ENCODE measurements at places on chromosomes 4 and X.

GRCh38 chrX:68599256-68600152, 48.0 kb upstream of the STARD8 start:
- no peak for DNase-seq

DNA sequence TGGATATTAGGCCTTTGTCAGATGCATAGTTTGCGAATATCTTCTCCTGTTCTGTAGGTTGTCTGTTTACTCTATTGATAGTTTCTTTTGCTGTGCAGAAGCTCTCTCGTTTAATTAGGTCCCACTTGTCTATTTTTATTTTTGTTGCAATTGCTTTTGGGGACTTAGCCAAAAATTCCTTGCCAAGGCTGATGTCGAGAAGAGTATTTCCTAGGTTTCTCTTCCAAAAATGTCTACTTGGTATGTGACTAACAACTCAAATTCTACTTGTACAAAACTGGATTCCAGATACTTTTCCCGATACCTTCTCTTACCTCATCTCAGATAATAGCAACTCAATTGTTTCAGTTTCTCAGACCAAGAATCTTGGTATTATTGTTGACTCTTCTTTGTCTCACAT, 142.4 kb upstream of the GLRA2 start:
- no peak for DNase-seq

DNA sequence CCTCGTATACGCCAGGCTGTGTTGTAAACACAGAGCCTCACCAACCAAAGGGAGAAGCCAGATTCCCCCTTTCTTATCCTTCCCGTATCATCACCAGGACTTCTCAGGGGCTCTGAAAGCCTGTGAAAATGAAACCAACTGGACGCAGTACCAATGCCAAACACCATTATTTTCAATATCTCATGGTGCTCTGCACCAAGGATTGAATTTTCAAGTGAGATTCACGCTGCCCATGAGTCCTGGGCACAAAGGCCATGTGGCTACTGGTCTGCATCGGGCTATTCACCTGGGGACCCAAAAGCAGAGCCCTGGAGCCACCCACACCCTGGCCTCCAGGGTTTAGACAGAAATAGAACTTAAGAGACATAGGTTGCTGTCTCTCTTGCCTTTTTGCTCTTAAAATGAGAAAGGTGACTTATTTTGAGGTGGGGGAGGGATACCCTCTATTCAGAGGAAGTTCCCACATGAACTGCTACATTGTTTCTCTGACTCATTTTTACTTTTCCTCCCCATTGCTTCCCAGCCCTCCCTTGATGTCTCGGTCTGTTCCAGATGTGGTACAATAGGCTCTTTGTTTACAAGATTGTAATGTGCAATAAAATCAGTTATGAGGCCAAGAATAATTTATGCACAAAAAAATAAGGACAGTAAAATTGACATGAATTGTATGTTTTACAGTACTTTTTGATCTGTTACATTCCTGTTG, 55.4 kb downstream of the MAML3 start:
- DNase-seq: no peak

DNA sequence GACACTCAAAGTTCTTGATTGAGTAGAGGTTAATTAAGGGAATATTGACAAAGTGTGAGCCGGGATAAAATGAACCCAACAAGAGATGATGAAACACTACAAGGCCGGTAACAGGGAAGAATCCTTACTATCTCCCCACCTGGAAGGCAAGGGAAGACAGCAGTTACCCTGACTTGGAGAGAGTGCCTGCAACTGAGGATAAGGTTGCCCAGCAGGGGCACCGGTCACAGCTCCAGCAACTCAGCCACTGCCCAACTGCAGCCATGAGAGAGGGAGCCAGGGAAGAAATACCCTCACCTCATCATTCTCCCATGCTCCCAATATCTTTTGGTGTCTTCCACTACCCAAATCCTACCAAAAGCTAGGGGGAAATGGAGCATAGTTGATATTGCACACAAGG, 212.7 kb downstream of the KCTD8 start:
- DNase-seq: no peak

DNA sequence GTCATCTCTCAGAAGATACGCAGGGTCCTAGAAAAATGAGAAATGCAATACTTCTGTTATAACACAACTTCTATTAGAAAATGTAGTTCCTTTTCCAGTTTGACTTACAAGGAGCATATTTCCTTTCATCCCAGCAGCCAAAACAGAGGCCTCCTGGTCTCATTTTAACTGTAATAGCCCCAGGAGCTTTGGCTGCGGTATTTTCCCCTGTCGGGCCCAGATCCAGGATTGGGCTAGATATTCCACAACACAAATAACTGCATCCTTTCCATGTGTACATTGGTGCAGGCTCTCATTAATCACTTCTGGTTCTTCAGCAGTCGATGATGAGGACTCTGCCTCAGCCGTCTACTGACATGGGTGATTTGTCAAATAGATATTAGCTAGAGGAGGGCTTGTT, 166.1 kb downstream of the TENM3 start:
- no peak for DNase-seq

GRCh38 chr4:182795446-182796238, 121.5 kb downstream of the DCTD start:
- DNase-seq: no peak

DNA sequence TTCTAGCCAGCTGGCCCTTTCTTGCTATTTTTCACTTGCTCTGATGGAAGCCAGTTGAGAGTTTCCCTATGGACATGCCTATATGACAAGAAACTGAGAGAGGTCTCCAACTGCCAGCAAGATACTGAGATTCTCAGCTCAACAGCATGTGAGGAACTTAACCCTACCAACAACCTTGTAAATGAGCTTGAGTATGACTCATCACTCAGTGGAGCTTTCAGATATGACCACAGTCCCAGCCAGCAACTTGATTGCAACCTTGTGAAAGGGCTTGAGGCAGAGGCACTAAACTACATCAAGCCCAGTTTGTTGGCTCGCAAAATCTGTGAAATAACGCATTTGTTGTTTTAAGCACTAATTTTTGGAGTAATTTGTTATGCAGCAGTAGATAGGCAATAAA, 175.8 kb downstream of the COMMD8 start:
- DNase-seq: no peak

- no peak for DNase-seq
Measured at GRCh38 chrX:70439016-70439415, 5.6 kb upstream of the DLG3 start.

- DNase-seq: peak; percentile 25
Measured at GRCh38 chrX:39204945-39205344, 403.7 kb downstream of the MID1IP1 start.

GRCh38 chrX:74536832-74537371, 77.5 kb downstream of the RLIM start:
- DNase-seq: no peak

- no peak for DNase-seq
Measured at GRCh38 chr4:110055158-110055768, 142.6 kb downstream of the EGF start.

- no peak for DNase-seq
Measured at GRCh38 chr4:104826171-104826570, 320.5 kb upstream of the TET2 start.

- no peak for DNase-seq
Measured at GRCh38 chrX:20144491-20144890, 2.9 kb upstream of the EIF1AX start.

DNA sequence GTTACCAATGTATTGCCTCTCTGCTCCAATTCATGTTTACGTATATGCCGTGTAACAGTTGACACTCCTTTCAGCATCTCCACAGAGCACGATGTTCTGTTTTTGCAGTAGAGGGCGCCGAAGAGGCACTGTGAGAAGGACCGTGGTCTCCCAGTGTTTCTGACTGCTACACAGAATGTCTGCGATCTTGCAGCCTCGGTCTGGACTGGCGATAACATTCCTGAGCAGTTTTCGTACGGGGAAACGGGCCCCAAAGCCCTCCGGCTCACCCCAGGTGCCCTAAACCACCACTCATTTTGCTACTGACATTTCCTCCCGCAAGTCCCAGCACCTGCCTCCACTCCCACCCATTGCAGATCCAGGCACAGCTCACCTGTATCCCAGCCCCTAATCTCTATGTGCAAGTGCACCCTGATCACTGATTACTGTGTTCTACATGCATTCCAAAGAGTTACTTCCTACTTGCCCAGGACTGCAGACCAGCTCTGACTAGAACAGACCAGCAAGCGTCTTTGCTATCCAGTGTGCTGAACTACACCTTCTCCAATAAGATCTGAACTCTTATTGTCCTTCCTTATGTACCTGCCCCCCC, 12.4 kb upstream of the NFXL1 start:
- peak; percentile 19 for DNase-seq

GRCh38 chrX:138759217-138759943, 47.9 kb upstream of the FGF13 start:
- DNase-seq: no peak

GRCh38 chr4:40710484-40711254, 39.1 kb upstream of the NSUN7 start:
- DNase-seq: no peak

GRCh38 chr4:123783151-123783790, 386.7 kb downstream of the SPRY1 start:
- DNase-seq: no peak

GRCh38 chr4:187504974-187505797, 490.4 kb upstream of the ZFP42 start:
- DNase-seq: no peak

DNA sequence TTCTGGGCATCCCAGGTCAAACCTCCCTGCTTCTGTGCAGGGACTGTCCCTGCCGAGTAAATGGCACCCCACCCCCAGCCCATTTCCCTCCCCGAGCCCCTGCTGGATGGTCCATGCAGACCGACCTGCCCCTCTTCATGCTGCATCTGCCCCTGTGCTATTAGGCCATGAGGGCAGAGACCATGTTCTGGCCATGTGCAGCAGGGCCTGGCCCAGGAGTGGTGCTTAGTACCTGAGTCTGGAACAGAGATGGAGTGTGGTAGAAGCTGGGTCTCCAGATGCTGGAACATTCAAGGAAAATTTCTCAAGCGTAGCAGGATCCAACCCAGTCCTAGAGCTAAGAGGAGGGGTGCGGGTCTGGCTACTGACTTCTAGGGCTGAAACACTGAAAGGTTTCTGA, 15.3 kb upstream of the UBA1 start:
- DNase-seq: no peak

GRCh38 chrX:50613846-50614245, 143.2 kb upstream of the DGKK start:
- DNase-seq: no peak

DNA sequence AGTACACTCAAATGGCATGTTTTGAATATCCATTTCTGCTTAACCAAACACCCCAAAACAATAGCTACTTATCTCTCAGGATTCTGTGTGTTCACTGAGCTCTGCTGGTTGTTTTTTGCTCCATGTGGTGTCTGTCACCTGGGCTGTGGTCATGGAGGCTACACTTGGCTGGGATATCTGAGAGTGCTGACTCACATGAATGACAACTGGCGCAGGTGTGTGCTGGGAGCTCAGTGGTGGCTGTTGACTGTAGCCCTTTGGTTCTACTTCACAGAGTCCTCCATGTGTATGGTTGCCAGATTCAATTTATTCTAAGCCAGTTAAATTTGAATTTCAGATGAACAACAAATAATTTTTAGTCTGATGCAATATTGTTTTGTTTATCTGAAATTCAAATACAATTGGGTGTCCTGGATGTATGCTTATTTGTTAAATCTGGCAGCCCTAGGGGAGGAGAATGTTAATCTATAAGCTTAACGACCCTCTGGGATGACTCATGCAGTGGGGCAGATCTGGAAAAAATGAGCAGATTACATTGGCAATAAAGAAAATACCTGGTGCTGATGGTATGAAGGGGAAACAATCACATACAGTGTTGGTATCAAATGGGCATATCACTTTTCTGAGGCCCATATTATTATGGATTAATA, 28.2 kb upstream of the TCEAL4 start:
- no peak for DNase-seq

DNA sequence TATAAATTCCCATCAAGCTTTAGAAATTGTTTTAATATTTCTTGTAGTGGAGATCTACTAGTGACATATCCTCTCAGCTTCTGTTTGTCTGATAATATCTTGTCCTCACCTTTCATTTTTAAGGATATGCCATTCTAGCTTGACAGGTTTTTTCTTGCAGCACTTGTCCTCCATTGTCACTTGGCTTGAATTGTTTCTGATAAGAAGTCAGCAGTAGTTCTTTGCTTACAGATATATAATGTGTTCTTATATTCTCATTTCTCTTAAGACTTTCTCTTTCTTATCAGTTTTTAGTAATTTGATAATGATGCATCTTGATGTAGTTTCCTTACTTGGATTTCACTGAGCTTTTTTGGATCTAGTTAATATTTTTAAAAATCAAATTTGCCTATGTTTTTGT, 120.6 kb upstream of the NUDT6 start:
- no peak for DNase-seq

- no peak for DNase-seq
Measured at GRCh38 chr4:36189511-36190226, 54.6 kb downstream of the ARAP2 start.

DNA sequence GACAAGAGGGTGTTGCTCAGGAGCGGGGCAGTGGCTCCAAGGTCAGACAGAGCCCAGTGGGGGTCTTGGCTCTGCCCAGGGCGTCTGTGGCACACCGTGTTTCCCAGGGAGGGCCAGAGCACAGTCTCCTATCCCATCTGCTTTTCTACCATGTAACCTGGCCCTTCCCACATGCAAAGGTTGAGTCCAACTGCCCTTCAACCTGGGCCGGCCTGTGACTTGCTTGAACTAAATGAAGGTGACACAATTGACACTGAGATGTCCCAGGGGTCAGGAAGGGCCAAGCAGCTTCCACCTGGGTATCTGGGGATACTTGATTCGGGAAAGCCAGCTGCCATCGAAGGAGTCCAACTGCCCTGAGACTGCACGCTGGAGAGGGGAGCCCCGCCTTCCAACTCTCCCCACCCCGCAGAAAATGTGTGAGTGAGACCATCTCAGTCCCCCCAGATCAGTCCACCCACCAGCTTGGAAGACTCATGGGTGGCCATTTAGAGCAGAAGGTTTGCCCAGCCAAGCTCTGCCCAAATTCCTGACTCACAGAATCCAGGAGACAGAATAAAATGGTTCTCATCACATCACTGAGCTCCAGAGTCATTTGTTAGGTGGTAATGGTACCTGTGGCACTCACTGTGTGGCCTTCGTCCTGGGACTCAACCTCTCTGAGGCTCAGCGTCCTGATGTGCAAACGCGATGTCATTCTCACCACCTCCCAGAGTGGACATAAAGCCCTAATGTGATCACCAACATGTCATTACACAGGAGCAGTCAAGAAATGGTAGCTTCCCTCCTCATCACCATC, 18.1 kb downstream of the PPP2R2C start:
- DNase-seq: no peak

GRCh38 chrX:318739-319578, at the start of gene GTPBP6:
Gene GTPBP6 (minus strand): TSS chrX:318796. CDS start chrX:318787, 9 bp downstream.
- peak; percentile 99 for DNase-seq

Measured in stimulated activated CD4-positive, alpha-beta T cell treated with anti-CD3 and anti-CD28 coated beads, Interleukin-2, amount 100 ng/mL, for 4 hours (primary cell).